ENCODE measurements at places on chromosomes 16 and 17. TPM values are rescaled to one million over a fixed set of nuclear protein-coding genes. Genes with fewer than 3 reads are reported as not detected.

The TMEM238L gene
- total RNA-seq = not detected

The CCL1 gene
- not detected for total RNA-seq

The GRAP gene
- 0.13 TPM for total RNA-seq

The GRB7 gene
- 0.13 TPM for total RNA-seq

The RTN4RL1 gene
- total RNA-seq = 0.46 TPM

The MPV17L gene
- total RNA-seq = 0.78 TPM
